ENCODE measurements at places on chromosomes 12 and 14.

DNA sequence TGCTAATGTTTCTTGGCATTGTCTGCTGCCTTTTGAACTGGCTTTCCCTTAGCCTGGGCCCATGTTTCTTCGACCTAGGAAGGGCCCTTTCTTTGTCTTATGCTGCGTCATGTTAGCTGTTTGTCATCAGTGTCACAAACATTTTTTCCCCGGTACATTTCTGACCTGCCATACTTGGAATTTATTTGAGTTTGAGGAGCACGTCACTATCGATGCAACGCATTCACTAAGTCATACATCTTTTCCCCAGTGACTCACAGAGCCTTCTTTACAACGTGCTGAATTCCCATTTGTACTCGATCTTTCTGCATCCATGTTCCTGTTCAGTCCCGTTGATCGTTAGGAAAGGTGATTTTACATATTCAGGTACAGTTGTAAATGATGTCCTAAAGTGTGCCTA, 56.2 kb upstream of the MMP17 start:
- DNase-seq: no peak

- no peak for DNase-seq
Observed at GRCh38 chr14:58408681-58409215, 13.0 kb downstream of the TOMM20L start.

GRCh38 chr12:123519141-123520001, 14.1 kb downstream of the RILPL1 start:
- peak; percentile 26 for DNase-seq

GRCh38 chr12:21678959-21679358, 21.3 kb upstream of the LDHB start:
- DNase-seq: no peak

GRCh38 chr14:81127785-81128184, 93.0 kb downstream of the GTF2A1 start:
- DNase-seq: no peak

- DNase-seq: no peak
Observed at GRCh38 chr14:104091061-104091926, 5.8 kb downstream of the ASPG start.

DNA sequence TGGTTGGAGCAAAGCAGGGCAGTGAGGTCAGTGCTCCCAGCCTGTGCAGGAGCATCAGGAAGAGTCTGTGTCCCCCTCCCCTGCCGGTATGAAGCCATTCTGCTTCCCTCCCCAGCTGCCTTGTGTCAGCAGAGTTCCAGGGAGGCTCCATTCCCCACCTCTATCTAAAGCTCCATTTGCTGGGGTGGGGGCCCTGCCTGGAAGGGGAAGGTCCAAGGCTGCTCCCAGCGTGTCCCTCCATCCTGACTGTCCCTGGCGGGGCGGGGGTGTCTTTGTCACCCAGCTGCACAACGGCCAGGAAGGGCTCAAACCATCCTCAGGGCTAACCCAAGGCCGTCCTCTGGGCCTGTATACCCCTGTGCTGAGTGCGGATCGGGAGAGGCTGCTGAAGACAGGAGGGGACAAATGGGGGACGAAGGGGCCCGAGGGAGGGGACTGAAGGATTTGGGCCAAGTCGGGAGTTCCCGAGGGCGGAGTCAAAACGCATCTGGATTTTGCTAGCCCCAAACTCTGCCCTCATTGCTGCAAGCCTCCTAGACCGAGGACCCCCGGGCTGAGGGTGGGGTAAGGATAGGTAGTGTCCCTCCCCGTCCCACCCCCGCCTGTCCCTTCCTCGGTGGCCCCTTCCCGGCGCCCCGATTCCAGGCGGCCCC, 748 bp upstream of the ACVRL1 start:
- DNase-seq: peak; percentile 61

DNA sequence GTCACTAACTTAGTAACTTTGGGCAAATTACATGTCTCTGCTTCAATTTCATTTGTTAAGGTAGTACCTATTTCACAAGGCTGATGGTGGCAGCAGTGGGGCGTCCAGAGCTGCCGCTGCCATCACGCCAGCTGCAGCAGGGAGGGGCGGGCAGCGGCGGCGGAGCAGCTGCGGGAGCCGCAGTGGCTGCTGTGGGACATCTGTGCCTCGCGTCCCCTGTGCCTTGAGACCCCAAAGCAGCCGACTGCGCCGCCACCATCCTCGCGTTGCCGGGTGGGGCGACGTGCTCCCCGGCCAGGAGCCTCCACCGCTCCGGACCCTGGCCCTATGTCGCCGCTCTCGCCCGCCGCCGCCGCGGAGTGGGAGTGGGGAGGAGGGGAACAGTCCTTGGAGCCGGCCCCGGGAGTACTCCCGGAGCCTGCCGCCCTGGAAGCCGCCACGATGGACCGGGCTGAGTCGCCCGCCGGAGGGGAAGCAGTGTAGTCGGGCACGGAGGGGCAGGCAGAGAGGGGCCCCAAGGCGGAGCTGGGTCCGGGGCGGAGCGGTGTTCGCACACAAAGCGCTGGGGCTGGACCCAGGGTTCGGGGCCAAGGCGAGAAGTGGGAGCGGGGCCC, 51.4 kb downstream of the A2M start:
- DNase-seq: peak; percentile 82

GRCh38 chr14:90893510-90893909, 77.3 kb upstream of the TTC7B start:
- no peak for DNase-seq

GRCh38 chr14:105305345-105305744, 4.5 kb upstream of the BRF1 start:
- DNase-seq: no peak

DNA sequence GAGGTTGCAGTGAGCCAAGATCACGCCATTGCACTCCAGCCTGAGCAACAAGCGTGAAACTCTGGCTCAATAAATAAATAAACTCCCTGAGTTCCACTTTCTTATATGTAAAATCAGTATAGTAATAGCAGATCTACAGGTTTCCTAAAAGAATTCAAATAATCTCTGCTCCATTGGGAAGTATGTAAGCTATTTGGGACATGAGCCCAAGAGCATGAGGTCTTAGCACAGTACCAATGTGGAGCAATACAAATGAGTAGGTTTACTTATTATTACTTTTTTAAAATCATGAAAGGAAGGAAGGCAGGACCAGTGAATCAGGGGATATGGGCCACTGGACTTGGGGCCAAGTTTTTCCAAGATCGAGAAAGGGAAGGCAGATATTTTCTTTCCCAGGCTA, 216.9 kb upstream of the DIO2 start:
- no peak for DNase-seq

DNA sequence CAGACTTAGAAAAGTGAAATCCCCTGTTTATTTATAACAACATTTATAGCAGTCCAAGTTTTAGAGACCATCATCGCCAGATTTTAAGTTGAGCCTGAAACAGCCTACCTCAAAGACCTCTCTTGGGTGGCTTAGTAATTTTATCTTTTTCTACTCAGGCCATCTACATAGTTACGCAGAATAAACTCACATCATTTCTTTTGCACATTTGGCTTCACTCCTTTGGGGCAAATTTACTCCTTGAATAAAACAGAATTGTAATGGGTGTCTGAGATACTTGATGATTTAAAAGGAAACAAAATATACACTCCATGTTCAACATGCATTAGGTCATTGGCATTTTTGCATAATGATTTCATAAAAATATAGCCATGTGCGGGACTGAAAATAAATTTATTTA, 104.7 kb upstream of the TSPAN8 start:
- DNase-seq: no peak

GRCh38 chr12:46557539-46558373, 185.2 kb upstream of the SLC38A2 start:
- DNase-seq: no peak

DNA sequence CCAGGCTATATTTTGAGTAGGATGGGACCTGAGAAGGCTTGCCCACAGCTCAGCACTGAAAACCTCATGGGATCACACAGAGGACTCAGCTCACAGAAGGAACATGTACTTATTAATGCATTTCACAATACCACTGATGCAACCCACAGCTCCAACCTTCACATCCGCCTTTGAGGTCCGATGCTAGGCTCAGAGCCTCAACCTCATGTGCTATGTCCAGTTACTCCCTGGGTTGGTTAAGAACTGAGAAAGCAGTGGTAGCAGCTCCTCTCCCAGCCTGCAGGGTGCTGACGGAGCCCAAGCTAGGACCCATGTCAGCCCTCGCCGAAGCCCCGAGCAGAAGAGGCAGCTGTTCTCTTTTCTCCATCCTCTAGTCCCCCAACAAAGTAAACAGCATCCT, 52.9 kb downstream of the SPTB start:
- no peak for DNase-seq

DNA sequence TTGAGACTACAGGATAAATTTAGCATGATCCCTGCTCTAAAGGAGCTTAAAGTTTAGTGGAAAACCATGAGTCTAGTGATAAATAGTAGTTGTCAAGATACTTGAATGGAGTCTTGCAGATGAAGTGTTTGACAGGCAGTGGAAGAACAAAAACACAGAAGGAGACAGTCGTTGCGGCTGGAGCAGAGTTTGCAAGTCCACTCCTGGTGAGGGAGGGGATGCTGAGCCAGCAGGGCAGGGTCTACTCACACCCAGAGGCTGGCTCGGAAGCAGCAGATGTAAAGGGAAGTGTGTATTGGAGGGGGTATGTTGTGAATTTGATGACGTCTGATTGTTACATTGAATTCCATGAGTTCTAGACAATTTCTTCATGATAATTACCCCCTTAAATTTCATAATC, 61.3 kb downstream of the TRAF3 start:
- DNase-seq: no peak

DNA sequence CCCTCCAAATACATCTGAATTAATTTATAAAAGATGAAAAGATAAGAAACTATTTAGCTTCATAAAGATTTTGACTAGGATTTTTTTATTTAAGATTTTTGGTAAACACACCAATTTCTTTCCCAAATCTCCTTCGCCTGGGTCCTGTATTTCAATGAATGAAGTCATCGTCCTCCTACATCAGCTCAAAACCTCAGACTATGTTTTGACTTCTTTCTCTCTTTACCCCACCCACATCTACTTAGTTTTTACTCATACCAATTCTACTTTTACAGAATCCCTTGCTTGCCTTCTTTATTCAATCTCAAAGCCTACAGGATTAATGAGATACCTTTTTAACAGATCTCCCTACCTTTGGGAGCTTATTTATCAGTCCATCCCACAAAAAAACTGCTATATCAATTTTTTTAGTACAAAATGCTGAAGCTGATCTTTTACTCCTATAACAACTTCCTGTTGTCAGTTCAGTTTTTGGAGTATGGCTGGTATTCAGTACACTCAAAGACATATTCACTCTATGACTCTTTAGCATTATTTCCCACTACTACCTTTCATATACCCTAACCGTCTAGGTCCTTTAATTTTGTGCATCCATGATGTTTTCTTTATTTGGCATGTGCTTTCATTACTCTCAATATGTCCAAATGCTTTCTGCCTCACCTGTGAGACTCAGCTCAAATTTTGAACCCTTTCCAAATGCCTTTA, 18.7 kb upstream of the CCDC91 start:
- DNase-seq: no peak

GRCh38 chr12:51593539-51593938, 2.5 kb downstream of the SCN8A start:
- no peak for DNase-seq

GRCh38 chr12:113065126-113066007, 8.8 kb downstream of the DTX1 start:
- no peak for DNase-seq

DNA sequence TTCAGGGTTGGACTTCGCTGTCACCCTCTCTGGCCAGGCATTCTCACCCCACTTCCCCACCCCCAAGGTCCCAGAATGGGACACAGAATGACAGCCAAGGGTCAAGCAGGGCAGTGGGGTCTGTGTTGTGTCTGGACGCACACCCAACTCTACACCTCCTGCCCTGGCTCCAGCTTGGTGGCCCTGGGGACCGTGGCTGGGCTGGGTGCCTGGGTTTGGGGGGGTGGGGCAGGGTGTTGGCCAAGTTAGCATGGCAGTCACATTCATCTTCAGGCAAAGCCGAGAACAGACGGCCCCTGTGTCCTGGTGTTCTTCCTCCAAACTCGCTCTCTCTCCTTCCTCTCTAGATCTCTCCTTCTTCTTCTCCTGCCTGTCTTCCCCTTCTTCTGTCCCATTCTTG, 5.6 kb downstream of the LRP1 start:
- no peak for DNase-seq

DNA sequence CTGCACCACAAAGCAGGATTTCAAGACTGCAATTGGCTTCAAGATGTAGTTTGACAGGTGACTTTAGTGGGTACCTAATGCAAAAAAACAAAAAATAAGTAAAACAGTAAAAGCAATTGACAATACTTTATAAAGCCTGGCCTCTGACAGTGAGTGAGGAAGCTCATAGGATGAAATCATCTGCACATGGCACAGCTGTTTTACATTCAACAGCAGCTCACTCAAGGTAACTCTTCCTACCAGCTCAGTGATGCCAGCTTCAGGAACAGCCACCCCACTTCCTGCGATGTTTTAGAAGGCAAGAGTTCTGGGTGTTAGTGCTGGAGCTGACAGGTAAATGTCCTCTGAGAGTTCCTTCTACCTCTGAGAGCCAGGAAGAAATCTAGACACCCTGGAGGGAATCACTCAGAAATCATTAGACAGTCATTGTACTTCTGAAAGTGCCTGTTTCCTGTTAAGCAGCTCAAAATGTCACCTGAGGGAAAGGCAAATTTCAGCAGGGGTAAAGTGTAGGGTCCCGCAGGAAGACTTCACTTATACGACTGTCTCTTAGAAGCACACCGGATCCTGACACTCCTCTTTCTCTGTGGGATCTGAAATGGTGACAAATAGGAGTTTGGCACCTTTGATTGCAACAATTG, 99.9 kb downstream of the FOXN3 start:
- DNase-seq: no peak

DNA sequence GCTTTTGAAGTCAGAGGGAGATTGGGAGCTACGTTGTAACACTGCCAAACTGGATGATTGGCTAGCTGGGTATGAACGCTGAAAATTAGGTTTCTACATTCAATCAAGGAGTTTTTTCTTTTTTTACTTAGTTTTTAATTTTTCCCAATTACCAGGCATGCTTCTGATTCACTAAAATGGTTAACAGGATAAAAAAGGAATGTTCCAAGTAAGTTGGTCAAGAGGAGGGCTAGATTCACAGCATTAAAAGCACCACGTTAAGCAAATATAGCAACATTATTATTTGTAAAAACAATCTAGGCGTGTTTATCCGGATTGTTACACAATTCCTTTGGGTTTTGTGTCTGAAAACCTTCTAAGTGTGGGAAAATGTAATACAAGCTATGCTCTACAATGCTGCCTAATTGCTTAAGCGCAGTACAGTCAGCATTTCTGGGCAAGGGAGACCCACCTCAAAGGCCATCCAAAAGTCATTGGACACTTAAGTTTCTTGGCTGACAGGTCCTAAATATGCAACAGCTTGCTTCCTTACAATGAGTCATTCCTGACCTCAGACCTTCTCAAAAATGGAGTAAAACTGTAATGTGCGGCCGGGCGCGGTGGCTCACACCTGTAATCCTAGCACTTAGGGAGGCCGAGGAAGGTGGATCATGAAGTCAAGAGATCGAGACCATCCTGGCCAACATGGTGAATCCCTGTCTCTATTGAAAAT, 1.2 kb downstream of the RPLP0 start:
- DNase-seq: no peak

All from ascending aorta (tissue), 2 donors.